ENCODE measurements at places on chromosomes 2 and 18. TPM values are rescaled to one million over a fixed set of nuclear protein-coding genes. Genes with fewer than 3 reads are reported as not detected.
A peak's percentile ranks its signal among the peaks of the same experiment; 100 is the strongest.

- no peak for DNase-seq
Observed at GRCh38 chr2:9279426-9279825, 72.8 kb downstream of the ASAP2 start.

Gene RBM43
- 4.0 TPM for polyA plus RNA-seq

DNA sequence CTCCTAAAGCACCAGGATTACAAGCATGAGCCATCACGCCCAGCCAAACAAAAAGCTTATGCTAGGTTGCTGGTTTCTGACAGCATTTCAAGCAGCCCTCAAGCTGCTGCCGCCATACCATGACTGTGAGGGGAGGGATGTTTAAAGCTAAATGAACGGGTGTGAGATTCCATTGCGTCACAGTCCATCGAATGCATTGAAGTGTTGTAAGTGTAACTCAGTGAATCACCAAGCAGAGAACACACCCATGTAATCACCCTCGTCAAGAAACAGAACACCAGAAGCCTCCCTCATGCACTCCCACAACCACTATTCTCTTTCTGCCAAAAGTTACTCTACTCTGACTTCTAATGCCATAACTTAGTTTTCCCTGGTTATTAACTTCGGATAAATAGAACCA lies 32.8 kb upstream of the MC5R start:
- DNase-seq = peak; percentile 23

Gene CFAP53
- polyA plus RNA-seq = 0.67 TPM

- DNase-seq = no peak
Observed at GRCh38 chr2:121776361-121776760, 20.9 kb downstream of the TSN start.

Gene STARD7
- polyA plus RNA-seq = 123 TPM

Gene GALNT3
- 21.6 TPM for polyA plus RNA-seq

DNA sequence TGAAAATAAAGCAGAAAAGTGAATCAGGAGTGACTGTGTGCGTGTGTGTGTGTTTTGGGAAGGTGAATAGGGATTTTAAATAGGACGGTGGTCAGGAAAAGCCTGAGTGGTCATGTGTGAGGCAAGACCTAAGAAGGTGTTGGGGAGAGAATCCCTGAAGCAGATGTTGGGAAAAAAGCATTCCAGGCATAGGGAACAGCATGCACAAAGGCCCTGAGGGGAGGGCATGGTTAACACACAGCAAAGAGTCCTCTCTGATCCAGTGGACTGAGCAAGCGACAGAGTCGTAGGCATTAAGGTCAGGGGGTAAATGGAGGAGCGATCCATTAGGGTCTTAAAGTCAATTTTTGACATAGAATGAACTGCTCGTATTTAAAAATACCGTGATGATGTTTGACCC lies 34.0 kb upstream of the OTOS start:
- DNase-seq = no peak

DNA sequence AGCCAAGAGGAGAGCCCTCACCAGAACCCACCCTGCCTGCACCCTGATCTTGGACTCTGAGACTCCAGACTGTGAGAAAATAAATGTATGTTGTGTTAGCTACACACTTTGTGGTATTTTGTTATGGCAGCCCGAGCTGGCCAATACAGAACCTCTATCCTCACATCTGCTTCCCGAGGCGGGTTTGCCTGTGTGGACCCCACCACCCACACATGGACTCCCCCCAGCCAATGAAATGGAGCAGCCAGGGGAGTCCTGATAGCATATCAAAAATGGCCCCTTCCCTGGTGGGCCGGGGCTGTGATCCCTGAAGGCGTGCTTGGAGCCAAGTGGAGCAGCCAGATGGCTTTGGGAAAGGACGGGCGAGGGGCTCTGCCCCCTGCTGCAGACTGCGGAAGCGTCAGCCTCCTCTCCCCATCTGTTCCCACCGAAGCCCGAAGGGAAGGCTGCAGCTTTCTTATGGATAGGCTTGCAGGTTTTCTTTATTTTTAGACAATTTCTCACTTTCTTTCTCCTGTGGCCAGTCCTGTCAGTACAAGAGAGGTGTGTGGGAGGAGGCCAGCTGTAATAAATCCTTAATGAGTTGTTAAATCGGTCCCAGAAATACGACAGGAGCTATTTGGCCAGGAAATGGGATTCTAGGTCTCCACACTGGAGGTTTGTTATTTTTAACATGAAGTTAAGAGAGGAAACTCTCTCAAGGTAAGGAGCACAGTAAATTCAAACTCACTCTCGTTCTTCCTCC lies 34.4 kb downstream of the TEX51 start:
- DNase-seq = no peak

Gene STK11IP
- polyA plus RNA-seq = 20.4 TPM

Gene NGEF
- polyA plus RNA-seq = 73.4 TPM

GRCh38 chr18:35050028-35050546 lies 8.9 kb downstream of the MAPRE2 start:
- no peak for DNase-seq

Gene NEU4
- 0.65 TPM for polyA plus RNA-seq

Data from small intestine (tissue), 16 donors.